Motor neuron (in vitro differentiated cells): ENCODE measurements at places on chromosomes 11 and 22.
A peak's percentile ranks its signal among the peaks of the same experiment; 100 is the strongest.

- no peak for ATAC-seq
Measured at GRCh38 chr11:12435264-12435663, 57.9 kb downstream of the PARVA start.

DNA sequence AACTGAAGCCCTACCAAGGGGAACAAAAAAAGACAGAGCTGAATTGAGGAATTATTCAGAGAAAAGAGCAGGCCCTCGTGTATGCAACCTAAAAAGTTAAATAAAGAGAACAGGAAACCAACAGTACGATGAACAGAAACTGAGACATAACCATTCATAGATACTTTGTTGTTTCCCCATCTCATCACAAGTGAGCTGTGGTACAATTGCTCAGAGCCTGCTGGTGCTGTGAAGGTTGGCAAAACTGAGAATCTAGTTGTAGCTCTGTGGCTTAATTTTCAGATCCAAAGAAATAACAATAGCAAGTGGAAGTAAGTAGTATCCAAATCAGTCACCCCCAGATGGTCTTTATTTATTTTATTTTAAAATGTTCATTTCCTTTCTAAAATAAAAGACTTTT is 37.7 kb upstream of the BLID start:
- no peak for ATAC-seq

DNA sequence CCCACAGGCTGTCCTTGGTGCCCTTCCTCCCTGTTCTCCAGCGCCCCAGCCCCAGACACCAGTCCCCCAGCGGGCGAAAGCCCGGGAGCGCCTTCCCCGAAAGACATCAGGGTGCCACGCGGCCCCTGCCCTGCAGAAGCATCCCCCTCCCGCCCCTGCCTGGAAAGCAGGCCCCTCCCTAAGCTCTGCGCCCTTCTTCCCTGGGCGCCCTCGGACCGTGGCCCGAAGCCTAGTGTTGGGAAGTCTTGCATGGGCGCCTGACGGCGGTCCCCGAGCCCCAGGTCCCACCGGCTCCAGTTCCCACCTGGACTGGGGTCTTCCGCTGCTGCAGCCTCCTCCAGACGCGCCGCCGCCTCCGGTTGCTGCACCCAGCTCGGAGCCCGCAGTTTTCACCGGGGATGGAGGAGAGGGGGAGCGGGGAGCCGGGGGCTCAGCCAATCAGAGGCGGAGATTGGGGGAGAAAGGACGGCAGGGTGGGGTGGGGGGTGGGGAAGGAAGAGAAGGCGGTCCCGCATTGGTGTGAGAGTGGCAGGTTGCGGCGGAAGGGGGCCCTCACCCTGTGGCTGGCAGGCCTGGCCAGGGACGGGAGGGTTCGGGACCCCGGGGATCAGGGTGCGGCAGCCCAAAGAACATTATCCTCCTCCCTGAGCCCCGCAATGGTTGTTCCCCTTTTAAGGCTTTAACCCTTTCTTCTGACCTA is at the start of gene THY1:
THY1 (minus strand) TSS at position 364 of the 700 bp plus-strand sequence. CDS start 2,267 bp downstream, outside the sequence.
- peak; percentile 63 for ATAC-seq

DNA sequence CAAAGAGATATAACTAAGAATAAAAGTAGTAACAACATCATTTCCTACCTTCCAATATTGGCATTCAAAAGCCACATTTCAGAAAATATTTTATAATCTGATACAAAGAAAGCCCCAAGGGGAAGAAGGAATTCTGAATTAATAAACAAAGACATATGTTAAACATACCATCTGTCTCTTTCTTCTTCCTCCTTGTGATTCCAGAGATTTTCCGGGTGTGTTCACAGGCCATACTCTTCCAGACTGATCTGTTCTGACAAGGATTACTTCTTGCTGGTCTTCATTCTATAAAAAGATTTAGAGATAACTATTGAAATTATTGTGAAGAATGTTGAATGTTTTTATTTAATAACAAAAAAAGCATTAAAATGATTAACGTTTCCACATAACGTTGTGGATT is 65.0 kb downstream of the CWF19L2 start:
- ATAC-seq: no peak

DNA sequence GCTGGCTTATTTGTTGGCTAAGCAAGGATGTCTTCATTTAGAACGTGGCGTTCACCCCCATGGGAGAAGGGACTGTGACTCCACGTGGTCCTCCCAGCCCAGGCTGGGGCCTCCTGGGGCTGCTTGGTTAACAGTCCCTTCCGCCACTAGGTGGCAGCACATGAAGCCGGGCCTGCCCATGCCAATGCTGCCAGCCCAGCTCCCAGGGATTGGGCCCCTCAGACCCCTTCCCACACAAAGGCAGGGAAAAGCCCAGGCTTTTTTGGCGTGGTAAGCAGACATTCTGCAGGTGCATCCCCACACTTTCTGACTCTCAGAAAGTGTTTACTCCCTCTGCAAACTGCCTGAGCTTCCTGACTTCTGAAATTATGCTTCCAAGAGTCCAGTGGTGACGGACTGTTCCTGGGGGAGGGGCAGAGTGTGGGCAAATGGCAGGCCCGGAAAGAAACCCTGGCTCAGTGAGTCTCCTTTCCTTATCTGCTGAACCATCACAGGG is 3.1 kb downstream of the CBX6 start:
- ATAC-seq: peak; percentile 21

DNA sequence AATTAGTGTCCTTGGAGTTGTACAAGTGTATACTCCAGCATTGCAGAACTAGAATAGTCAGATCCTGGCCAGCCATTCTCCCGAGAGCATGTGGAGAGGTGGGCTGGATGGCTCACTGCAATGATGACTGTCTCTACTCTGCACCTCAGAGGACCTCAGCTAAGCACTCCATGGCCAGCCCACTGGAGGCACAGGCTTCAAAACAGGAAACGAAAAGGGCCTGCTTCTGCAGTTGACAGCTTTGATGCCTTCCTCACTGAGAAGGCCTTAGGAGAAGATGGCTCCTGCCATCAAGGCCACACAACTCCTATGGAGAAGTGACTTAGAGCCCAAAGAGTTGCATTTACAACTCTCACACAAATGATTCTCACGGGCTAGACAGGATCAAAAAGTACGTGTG is 9.1 kb downstream of the POLD4 start:
- ATAC-seq: no peak

DNA sequence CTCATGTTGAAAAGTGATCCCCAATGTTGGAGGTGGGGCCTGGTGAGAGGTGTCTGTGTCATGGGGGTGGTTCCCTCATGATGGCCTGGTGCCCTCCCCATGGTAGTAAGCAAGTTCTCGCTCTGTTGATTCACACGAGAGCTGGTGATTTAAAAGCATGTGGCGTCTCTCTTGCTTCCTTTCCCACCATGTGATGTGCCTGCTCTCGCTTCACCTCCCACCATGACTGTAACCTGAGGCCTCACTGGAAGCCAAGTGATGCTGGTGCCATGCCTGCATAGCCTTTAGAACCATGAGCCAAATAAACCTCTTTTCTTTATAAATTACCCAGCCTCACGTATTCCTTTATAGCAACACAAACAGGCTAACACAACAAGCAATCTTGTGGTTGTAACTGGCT is 52.4 kb downstream of the VSIG10L2 start:
- ATAC-seq: no peak

DNA sequence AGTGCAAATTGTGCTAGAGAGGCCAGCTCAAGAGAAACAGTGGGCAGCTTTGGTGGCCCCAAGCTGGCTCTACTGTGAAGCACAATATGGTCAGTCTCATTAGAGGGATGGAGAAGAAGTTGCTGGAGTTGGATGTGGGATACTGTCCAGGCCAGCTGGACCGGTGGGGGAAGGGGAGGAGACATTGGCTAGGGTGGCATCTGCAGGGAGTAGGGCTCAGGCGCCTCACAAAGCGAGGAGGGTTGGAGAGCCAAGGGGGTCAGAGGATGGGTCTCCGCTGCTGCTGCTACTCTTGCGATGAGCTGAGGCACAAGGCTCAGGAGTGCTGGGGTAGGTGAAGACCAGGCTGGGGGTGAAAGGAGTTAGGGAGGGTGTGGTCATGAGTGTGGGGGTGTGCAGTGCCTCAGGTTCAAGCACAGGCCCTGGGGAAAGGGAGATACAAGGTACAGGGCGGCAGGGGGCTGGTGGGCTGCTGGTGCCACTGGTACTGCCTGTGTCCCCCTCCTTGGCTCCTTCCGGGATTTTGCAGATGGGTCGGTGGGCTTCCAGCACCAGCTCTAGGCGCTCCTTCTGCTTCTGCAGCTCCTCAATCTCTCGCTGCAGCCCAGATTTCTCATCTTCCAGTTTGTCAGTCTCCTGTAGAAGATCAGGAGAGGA is 2.3 kb downstream of the CCDC85B start:
- ATAC-seq: no peak

DNA sequence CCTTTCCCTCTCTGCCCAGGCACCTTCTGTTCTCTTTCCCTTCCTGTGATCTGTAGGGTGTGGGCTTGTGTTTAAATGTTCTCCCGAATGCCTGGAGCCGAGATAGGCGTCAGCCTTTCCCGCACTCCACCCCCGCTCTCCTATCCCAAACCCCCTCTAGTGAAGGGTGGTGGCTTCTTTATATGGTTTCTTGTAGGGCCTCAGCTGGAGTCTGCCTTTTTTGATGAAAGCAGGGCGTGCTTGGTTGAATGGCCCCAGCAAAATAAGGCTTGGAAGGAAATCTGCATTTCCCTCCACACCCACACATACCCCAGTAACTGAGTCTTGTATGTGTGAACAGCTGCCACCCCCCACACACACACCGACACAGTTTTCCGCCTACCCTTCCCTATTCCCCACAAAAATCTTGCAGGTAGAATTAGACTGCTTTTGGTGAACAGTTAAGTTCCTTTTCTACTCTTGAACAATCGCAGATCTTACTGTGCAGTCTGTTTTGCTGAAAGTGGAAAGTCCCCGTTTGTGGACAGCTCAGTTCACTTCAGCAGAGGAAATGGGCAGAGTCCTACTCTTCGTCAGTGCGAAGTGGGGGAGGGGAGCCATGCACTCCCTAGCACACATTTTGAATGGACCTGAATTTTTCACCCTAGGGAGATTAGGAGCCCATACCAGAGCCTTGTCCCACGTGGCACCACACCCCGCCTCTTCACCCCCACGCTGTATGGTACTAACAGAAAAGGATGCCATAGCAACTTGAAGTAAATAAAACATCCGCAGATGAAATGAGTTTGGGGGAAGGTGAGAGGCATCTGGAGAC is 25.5 kb upstream of the GRK2 start:
- ATAC-seq: peak; percentile 58

- no peak for ATAC-seq
Measured at GRCh38 chr11:134423106-134423505, 11.1 kb upstream of the B3GAT1 start.

DNA sequence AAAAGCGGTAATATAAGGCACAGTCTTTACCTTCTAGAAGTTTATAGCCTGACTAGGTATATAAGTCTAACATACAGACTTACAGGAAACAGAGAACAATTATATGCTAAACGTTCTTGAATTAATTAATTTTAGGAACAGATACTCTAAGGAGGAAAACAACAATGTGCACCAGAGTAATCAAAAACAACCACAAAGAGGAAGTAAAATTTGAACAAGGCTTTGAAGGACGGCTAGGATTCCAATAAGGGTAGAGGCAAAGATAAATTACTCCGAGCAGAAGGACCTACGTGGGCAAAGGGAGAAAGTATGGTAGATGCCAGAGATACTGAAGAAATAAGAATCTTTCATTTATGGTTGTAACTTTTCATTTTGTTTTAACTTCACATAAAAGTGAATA is 54.4 kb downstream of the ENTHD1 start:
- no peak for ATAC-seq

- no peak for ATAC-seq
Measured at GRCh38 chr11:26916805-26917204, 77.1 kb upstream of the FIBIN start.

DNA sequence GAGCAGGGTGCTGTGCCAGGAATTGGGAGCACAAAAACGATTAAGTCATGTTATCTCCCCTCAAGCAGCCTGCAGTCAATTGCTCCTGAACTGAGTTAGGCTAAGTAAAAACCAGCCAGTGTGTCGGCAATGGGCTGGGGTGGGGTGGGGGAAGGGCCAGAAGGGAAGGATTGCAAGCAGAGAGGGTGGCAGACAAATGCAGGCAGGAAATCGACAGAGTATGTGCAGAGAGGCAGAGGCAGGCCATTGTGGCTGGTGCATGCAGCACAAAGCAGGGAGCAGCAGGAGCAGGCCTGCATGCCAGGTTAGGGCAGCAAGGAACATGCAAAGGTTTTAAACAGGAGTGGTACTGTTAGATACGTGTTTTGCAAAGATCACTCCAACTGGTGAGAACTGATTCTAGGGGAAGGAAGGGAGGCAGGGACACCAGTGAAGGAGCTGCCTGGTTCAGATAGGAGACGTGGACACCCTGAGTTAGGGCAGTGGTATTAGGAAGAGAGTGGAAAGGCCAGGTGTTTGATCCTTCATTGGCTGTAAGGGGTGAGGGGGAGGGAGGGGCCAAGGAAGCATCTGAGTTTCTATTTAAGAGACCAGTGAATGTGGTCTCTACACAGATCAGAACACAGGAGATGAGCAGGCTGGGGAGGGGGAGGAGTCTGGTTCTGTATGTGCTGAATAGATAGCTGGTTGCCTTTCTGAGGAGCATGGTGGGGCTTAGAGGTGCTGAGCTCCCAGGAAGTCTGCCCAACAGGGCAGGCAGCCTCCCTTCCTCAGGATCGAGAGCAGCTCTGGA is 70.8 kb upstream of the PHOX2A start:
- no peak for ATAC-seq

- no peak for ATAC-seq
Measured at GRCh38 chr11:77515483-77515882, 41.6 kb upstream of the PAK1 start.

DNA sequence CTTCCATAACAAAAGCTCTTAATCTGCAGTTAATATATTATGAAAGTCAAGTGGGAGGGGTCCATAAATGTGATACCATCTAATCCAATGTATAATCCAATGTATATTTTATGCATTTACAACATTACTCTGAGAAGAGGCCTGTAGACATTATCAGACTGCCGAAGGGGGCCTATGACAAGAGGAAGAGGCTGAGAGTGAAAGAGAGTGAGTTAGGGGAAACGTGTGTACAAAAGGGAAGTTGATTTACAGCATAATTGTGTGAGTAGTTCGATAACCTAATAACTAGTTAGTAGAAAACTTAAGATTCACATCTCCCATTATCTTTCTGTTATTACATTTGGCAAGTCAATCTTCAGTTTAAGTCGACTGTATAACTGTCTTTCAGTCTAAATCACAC is 86.6 kb downstream of the DDX10 start:
- no peak for ATAC-seq

GRCh38 chr11:12914400-12914912 is 94.7 kb upstream of the RASSF10 start:
- peak; percentile 99 for ATAC-seq

DNA sequence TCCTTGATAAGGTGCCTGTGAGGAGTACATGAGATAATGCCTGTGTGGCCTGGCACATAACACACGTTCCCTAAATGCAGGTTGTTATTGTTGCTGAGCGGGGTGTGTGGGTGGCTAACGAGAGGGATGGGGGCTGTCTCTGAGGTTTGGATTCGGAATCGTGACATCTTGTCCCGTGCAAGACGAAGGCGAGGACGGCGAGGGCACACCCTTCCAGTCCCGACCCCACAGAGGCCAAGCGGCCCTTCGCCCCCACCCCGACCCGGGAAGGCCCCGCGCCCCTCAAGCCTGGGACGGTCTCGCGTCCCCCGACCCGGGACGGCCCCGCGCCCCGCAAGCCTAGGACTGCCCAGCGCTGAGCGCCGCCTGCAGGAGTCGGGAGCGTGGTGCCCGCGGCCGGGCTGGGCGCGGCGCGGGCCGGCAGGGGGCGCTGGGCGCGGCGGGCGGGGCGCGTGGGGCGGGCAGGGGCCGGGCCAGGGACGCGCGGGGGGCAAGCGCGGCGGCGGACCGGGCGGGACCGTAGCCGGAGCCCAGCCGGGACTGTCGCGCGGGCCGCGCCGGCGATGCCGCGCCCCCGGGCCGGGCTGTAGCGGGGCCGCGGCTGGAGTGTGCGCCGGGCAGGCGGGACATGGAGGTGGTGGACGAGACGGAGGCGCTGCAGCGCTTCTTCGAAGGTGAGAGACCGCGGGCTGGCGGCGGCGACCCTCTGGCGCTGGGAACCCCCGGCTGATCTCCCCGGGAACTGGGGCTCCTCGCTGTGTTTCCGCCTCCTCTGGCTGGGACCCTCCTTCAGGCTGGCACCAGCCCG is at the start of gene MYRF:
MYRF (plus strand) TSS at position 520 of the 808 bp plus-strand sequence; CDS start at position 629, 109 bp downstream.
- ATAC-seq: peak; percentile 64
